ENCODE measurements at places on chromosomes 4 and X.
A peak's percentile ranks its signal among the peaks of the same experiment; 100 is the strongest.

GRCh38 chr4:125729171-125729570 is 414.4 kb downstream of the FAT4 start:
- no peak for DNase-seq

DNA sequence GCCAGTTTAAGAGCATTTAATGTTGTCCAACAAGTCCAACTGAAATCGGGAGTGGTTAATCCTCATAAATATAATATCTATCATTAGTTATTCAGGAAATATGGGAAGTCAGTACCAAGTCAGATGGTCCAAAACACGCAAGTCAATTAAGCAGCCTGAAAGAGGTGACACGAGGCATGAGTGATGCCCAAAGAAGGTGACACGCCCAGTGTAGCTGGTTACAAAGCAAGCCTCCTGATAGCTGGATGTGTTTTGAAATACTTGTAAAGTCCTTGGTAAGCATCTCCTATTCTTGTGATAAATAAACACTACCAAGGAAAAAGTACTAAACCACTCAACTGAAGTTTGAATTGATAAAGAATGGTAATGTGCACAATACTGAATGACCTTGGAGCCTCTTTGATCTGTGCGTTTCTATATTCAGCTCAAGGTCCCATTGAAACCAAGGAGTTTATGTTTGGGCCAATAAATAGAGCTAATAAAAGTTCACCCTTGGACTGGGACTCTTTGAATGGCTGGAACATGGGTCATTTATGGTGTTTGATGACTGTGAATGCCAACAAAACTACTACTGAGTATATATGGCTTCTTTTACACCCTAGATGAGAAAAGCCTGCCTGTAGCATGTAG is 93.2 kb upstream of the KLF3 start:
- DNase-seq = no peak

DNA sequence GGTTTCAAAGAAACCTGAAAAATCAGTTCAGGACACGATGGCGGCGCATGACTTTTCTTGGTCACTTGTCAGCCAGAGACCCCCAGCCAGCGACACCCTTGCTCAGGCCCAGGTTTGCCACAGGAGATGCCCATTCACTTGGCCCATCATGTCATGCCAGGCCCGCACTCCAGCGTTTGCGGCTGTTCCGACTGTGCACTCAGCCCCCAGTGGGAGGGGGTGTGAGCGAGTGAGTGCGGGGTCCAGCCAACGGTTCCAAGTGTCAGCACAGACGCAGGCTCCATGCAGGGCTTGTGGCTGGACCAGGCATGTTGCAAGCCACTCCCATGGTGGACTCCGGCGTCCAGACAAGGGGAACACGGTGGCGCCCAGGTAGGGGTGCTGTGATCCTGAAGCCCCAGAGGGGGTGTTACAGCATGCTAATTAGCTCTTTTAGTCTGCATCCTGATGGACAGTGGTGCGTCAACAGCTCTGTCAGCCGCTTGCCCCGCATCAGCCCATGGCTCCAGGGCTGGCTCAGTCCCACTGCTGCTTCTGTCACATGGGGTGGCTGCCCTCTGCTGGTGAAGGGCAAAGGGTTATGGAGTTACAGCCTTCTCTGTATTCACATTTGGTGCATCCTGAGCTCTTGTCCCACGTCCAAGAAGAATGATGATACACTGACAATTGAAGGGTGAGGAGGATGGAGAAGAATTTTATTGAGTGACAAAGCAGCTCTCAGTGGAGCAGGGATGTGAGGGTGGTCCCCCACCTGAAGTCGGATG is 3.7 kb upstream of the MAEA start:
- DNase-seq = no peak

GRCh38 chr4:86975927-86976326 is 41.1 kb downstream of the AFF1 start:
- no peak for DNase-seq

GRCh38 chrX:130091980-130092522 is 18.2 kb downstream of the ELF4 start:
- peak; percentile 85 for DNase-seq

- no peak for DNase-seq
Observed at GRCh38 chr4:148961526-148961925, 519.3 kb upstream of the NR3C2 start.

DNA sequence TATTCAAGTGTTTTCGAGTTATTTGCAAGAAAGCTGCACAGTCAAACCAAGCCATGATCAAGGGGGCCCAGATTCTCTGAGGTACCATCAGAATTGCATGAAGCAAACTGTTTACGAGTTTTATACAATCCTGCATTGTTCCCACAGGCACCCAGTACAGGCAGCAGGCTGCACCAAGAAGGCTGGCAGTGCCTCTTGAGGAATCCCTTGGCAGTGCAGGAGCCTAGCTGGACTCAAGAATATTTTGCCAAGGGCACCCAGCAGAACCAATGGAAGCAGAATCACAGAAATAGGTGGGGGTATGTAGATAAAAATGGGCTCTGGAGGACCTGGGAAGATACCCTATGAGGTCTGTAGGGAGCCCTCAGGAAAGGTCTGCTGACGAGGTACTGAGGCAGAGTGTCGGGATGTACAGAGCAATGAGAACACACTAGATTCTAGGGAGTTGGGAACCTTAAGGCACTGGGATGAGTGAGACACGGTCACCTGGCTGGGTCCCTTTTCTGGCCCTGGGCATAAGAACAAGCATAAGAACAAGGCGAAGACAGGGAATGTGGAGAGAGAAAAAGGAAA is 2.5 kb upstream of the PLP1 start:
- no peak for DNase-seq

- DNase-seq = no peak
Observed at GRCh38 chrX:137194164-137194563, 160.4 kb upstream of the GPR101 start.

DNA sequence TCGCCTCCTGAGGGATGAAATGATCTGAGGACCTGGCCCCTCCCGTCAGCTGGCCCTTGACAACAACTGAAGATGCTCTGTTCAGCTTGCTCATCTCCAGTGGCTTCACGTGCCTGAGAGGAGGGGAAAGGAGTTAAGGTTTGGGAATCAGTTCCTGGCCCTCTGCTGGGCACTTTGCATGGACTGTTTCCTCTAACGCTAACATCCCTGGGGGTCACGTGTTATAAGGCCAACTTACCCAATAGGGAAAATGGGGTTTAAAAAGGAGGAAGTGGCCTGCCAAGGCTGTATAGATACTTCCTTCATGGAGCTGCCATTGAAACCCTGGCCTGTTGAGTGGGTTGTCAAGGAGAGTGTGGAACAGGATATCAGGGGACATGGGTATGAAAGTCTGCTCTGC is 65.6 kb downstream of the OR13H1 start:
- DNase-seq = no peak

DNA sequence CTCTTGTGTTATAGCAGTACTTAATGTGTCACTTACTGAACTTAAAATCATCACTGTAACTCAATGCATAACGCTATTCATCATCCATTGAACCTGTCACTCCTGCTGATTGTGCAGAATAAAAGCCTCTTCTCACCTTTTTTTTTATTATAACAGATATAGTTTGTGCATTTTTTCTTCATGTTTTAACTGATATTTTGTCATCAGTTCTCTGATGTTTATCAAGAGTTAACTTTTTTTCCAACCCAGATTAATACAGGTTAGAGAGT is 100.4 kb downstream of the SLIT2 start:
- no peak for DNase-seq

DNA sequence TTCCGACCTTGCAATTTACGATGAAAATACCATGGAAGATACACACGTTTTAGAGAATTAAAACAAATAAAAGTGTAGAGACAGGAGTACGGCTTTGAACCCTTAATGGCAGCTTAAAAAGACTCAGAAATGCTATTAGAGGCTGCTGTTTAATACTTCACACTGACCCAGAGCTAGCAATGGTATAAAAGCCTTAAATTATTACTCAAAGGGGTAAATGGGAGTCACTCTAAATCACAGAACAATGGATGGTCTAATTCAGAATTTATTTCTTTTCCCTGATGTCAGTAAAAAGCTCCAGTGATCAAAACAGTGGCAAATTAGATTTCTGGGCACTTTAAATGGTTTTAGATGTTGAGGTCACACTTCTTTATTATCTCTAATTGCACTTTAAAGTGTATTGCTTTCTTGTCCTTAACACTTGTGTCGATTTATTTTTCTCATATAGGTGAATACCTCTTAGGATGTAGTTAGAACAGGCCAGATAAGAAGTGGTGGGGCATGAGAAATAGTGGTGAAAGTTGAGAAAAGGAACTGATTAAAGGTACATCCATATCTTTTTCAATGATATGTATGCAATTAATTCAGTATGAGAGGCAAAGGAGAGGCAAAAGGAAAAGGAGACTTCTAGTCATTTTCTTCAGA is 252.4 kb upstream of the ANKRD50 start:
- no peak for DNase-seq

GRCh38 chr4:185457136-185457535 is 14.4 kb downstream of the CCDC110 start:
- no peak for DNase-seq

DNA sequence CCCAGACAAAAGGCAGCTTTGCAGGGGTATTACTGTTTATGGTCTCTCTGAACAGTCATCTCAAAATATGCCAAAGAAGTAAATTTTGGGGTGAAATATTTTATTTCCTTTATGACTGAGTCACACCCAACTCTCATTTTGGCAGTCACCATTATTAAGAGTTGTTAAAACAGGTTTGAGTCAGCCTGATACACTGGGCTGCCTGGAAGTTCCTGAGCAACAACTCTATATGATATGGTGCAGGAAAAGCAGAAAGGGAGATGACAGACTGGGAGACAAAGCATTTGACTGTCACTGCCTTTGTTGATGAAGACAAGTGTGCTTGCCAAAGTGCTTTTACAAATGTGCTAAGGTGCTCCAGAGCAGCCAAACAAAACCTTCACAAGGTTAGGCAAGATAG is 1263.5 kb downstream of the PCDH7 start:
- DNase-seq = no peak

DNA sequence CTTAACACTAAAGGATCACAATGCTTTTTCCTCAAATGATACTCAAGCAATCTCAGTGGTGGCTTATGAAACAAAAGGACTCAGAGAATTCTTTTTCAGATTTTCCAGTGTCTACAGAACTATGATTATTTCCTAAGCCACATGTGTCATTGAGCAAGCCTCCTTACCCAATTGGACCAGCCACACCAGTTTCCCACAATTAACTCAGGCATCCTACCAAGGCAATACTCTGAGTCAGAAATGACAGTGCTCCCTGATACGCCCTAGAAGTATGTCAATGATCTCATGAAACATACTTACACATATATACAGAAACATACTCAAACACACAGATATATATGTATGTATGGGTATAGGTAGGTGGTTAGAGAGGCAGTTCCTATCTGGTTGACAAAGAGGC is 4.8 kb downstream of the ADAMTS3 start:
- DNase-seq = no peak

Measured in activated effector memory CD4-positive, alpha-beta T cell treated with Interleukin-2 at 50 U/mL for 16 hours (primary cell).